Stimulated activated CD8-positive, alpha-beta memory T cell treated with anti-CD3 and anti-CD28 coated beads, Interleukin-7, amount 100 ng/mL, for 1 hour (primary cell): ENCODE measurements at places on chromosomes 1 and 21.
A peak's percentile ranks its signal among the peaks of the same experiment; 100 is the strongest.

DNA sequence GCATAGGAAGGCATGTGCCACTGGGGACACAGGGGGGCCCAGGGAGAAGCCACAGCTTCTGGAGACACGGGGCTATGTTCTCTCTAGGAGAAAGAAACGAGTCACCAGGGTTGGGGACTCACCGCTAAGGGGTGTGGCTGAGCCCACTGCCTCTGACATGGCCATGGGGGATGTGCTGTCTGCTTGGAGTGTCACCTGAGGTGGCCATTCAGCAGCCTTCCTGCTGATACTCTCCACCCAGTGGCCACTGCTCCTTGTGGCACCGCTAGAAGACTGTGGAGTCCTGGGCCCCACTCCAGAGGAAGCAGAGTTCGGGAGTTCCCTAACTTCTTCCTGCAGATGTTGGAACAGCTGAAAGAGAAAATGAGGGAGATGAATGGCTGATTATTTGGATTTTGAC, 91.2 kb upstream of the SLC45A1 start:
- no peak for DNase-seq

DNA sequence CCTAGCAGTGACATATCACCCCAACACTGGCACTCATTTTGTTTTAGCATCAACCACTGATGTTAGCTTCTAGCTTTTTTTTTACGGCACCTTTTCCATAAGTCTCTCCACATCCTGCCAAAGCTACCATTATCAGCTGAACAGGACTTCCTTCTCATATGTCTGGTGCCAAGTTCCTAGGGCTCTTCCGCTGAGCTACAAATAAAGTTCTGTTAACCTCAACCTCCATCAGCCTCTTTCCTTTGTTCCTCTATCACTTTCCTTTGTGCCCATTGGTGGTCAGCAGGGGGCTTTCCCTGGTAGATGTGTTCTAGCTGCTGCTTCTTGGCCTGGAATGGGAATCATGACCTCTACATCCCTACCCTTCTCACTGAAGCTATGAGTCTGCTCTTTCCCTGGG, 163.8 kb downstream of the FAF1 start:
- DNase-seq: no peak

- no peak for DNase-seq
Observed at GRCh38 chr1:90706437-90707362, 10.4 kb downstream of the BARHL2 start.

GRCh38 chr1:39391691-39392679, 99.5 kb upstream of the BMP8A start:
- DNase-seq: no peak

DNA sequence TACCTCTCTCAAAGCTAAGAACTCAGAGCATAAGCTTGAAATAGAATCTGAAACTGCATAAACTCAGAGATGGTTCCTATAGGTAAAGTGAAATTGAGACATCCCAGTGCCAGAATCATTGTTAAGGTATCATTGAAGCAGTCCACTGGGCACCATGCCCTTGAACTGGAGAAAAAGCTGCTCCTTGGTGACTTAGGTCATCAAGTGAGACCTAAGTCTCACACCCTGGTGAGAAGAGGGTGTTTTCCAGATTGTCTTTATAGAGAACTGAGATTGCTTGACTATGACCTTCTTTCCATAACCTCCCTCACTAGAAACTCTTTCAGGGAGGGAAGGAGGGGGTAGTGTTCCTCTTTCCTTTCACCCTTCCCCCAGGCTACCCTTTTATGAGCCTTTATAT, 9.4 kb upstream of the ATP6V1G3 start:
- no peak for DNase-seq

DNA sequence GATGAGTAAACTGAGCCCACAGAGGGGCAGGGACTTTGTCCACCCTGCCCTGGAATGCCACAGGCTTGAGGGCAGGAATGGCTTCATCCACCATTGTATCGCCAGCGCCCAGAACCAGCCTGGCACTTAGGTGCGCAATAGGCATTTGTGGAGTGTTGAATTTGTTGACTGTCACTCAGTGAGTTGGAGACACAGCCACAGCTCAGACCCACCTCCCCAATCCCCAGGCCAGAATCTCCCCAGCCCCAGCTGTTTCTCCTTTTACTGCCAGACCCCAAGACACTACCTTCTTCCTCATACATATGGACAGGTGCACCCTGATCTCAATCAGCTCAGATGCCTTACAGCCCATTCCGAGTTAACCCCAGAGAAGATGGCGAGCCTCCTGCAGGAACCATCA, 674.5 kb downstream of the MATN1 start:
- no peak for DNase-seq

DNA sequence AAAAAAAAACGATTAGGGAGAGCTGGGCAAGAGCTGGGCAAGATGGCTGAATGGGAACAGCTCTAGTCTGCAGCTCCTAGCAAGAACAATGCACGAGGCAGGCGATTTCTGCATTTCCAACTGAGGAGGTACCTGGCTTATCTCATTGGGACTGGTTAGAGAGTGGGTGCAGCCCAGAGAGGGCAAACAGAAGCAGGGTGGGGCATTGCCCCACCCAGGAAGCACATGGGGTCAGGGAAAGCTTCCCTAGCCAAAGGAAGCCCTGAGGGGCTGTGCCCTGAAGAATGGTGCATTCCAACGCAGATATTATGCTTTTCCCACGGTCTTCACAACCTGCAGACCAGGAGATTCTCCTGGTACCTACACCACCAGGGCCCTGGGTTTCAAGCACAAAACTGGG, 251.6 kb downstream of the GPATCH2 start:
- no peak for DNase-seq

DNA sequence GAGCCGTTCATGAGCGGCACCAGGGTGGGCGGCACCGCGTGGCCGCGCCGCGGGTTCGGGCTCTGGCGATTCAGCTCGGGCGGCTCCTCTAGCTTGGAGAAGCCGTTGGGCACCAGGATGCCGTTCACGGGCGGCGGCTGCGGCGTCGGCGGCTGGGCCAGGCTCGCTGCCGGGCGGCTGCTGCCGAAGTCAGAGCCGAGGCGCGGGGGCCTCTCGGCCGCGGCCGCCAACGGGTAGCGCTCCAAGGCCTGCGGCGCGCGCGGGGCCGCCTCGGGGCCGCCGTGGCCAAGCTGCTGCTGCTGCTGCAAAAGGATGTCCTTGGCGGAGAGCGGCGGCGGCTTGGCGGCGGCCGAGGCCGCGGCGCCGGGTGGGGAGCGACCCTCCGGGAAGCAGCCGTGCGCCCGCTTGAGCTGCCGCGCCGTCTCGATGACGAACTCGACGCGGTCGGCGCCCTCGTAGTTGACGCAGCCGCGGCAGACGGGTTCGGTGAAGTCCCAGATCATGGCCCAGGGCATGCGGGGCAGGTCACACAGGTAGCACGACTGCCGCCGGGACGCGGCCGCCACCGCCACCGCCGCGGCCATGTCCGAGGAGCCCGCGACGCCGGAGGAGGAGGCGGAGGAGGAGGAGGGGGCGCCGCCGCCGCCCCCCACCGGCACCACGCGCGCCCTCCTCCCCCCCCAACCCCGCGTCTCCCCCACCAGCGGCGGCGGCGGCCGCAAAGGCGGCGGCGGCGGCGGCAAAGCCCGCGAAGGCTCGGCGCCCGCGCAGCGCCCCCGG, 877 bp downstream of the IRF2BP2 start:
- DNase-seq: peak; percentile 47

DNA sequence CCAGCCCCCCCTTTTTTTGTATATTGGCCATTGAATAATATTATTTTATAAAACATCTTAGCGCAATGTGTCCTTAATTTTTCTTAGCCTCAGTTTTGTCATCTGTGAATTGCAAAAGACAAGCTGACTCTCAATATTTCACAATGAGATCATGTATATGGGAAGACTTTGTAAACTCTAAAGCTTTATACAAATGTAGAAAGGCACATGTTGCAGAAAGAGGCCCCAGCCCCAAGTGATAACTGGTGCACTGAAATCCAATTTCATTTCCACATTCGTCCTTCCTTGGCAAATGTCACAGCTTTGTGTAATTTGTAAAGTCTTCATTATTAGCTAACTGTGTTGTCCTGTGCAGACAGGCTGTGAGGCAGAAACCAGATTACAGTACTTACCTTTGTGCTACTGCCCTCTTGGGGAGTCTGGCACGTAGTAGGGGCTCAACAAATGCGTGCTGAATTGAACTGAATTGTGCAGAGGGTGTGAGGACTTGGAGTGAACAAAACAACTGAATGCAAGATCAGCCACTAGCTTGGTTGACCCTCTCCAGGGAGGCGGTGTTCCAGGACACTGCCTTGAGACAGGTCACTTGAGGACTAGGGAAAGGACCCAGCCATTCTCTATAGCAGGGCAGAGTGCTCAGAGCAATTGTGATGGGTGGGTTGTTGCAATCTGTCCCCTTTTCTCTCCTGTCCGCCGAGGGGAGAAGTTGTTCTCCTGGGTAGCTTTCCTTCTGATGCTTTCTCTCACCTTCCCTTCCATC, 74.6 kb downstream of the LMO4 start:
- no peak for DNase-seq

- no peak for DNase-seq
Observed at GRCh38 chr1:161054805-161055204, 9.0 kb upstream of the USF1 start.

GRCh38 chr1:157099633-157100009, at the start of gene ETV3L:
Gene ETV3L (minus strand): TSS chr1:157099808. CDS start chr1:157099523, 285 bp downstream.
- no peak for DNase-seq

DNA sequence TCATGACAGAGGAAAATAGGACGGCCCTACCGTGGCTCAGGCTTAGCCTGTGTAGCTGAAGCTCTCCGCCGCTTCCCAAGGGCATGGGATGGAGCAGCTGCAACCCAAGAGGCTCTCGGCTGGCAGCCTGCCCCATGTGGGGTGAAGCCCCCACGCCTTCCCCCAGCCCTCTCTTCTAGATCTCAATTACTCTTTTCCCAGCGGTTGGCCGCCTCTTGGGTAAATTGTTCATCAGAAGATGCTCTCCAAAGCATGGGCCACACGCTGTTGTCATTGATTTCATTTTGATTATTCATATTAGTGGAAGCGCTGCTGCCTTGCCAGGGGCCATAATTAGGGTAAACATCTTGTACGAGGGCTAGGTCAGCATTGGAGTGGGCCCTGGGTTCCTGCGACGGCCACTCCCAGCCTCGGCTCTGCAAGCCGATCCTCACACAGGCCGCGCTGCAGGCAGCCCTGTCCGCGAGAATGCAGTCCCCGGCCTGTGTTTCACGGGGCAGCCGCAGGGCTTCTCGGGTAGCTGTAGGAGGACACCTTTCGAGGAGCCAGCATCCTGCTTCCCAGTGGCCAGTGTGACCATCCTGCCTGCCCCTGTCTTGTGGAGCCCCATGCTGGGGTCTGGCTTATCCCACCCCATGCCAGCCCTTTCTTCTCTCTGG, 114.4 kb upstream of the VAMP3 start:
- DNase-seq: no peak

DNA sequence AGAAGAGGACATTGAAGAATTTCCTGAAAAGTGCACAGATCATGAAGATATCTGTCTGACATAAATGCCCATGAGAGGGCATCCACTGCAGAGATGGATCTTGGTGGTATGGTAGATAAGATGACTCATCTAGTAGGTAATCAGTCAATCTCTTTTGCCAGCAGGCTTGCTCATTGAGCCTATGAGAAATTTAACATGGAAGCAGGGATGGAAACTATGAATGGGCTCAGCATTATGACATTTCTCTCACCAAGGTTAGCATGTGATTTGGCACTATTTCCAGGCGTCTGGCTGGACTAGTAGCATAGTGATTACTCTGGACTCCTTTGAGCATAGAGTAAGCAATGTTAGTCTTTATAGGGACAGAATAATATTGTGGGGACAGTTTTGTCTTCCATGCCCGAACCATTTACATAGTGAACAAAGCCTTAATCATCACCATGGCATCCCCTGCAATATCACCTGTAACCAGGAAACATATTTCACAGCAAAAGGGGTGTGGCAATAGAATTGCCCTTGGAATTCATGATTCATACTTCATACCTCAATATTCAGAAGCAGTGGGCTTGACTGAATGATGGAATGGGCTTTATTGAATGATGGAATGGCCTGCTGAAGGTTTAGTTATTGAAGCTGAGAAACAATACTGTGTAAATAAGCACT, 7.3 kb downstream of the OR2C3 start:
- DNase-seq: no peak

DNA sequence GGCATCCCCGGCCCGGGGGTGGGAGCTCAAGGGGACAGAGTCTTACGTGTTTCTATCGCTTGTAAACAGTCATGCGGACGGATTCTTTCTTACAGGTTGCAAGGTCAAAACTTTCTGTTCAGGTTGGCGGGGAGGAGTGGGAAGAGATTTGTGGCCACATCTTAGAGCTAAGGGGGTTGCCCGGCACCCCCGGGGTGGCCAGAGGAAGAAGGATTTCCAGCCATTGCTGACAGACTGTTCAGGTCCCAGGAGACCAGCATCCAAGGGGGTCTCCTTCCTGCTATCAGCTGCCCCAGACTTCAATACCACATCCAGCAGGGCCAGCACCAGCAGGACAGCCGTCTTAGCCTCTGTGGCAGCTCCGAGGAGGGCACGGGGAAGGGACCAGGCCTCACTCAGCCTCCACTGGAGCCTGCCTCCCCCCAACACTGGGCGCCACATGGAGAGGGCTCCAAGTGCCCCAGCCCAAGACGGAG, 52.0 kb downstream of the KIF21B start:
- DNase-seq: no peak

- DNase-seq: no peak
Observed at GRCh38 chr1:209829716-209830115, 1.9 kb downstream of the UTP25 start.

- DNase-seq: peak; percentile 79
Observed at GRCh38 chr1:1890506-1891348, at the start of gene GNB1. Gene GNB1 (minus strand): TSS chr1:1891087. CDS start chr1:1825453, 65,634 bp downstream.

GRCh38 chr1:150762552-150762951, 3.0 kb downstream of the CTSS start:
- DNase-seq: no peak

DNA sequence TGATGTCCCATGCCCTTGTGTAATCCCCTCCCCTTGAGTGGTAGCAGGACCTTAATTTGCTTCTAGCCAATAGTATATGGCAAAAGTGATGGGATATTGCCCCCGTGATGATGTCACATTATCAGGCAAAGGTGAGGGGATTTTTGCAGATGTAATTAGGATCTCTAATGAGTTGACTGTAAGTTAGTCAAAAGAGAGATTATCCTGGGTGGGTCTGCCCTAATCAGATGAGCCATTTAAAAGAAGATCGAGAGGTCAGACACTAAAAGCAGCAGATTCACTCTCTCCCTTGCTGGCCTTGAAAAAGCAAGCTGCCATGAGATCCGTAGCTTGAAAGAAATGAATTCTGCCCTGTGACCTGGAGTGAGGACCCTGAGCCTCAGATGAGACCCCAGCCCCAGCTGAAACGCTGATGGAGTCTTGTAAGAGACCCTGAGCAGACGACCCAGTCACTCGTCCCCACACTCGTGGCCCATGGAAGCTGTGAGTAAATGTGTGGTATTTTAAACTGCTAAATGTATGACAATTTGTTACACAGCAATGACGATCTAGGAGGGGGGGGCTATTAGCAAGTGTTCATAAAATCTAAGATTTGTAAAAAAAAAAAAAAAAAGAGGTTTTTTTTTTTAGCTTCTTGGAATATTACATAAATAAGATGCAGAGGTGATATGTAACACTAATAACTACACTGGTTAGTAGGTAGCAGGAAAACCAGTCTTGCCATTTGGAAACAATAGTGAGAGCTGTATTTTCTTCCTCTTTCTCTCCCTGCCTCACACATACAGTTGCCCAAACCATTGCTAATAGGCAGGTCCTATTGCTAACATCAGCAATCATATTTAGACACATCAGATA, 50.3 kb upstream of the TARBP1 start:
- no peak for DNase-seq

- DNase-seq: no peak
Observed at GRCh38 chr1:34884961-34885360, 25.4 kb upstream of the SMIM12 start.

- DNase-seq: no peak
Observed at GRCh38 chr1:27592931-27593677, 10.8 kb downstream of the AHDC1 start.
